Lower lobe of right lung (tissue), 2 donors: ENCODE measurements at places on chromosomes 3 and 15. TPM values are rescaled to one million over a fixed set of nuclear protein-coding genes. Genes with fewer than 3 reads are reported as not detected.

The ZBED2 gene
- 8.2 TPM for total RNA-seq

The FAM107A gene
- total RNA-seq = 74.5 TPM

- no peak overlapping the region for H3K27ac ChIP-seq
- no peaks in the 10 kb centered on the region for H3K27me3 ChIP-seq
- H3K36me3 ChIP-seq = no peaks in the 10 kb centered on the region
- DNase-seq = no peak
- no peak overlapping the region for H3K4me3 ChIP-seq
Measured at GRCh38 chr3:24763393-24763792, 268.7 kb upstream of the THRB start.

- H3K4me1 ChIP-seq = peaks cover 5% of the 10 kb centered on the region
- no peak overlapping the region for H3K27ac ChIP-seq
- no peaks in the 10 kb centered on the region for H3K36me3 ChIP-seq
- H3K27me3 ChIP-seq = no peaks in the 10 kb centered on the region
- H3K4me3 ChIP-seq = no peak overlapping the region
- no peak for DNase-seq
Measured at GRCh38 chr15:38696109-38696727, 131.6 kb upstream of the RASGRP1 start.

GRCh38 chr3:46422617-46423016 lies 15.6 kb downstream of the CCRL2 start:
- DNase-seq = no peak
- no peaks in the 10 kb centered on the region for H3K27me3 ChIP-seq
- no peaks in the 10 kb centered on the region for H3K36me3 ChIP-seq
- H3K27ac ChIP-seq = no peak overlapping the region

- DNase-seq = no peak
- no peak overlapping the region for H3K4me3 ChIP-seq
- H3K36me3 ChIP-seq = no peaks in the 10 kb centered on the region
- no peaks in the 10 kb centered on the region for H3K27me3 ChIP-seq
- no peak overlapping the region for H3K27ac ChIP-seq
- no peaks in the 10 kb centered on the region for H3K4me1 ChIP-seq
Measured at GRCh38 chr3:3772920-3773319, 26.3 kb upstream of the LRRN1 start.
